Left lung (tissue), 14 donors: ENCODE measurements at places on chromosomes 3 and 15. TPM values are rescaled to one million over a fixed set of nuclear protein-coding genes. Genes with fewer than 3 reads are reported as not detected.
A peak's percentile ranks its signal among the peaks of the same experiment; 100 is the strongest.

FBLN2 gene
- total RNA-seq: 96.6 TPM

GOLGA8M gene
- total RNA-seq: 1.5 TPM

UROC1 gene
- not detected for total RNA-seq

TLR9 gene
- 1.5 TPM for total RNA-seq

FOXL2NB gene
- total RNA-seq: not detected

AGBL1 gene
- 0.32 TPM for total RNA-seq

BHLHE40 gene
- total RNA-seq: 97.5 TPM

LRRC34 gene
- total RNA-seq: 2.4 TPM

ATP13A5 gene
- 1.1 TPM for total RNA-seq

NR2F2 gene
- 76.0 TPM for total RNA-seq

DNAH12 gene
- total RNA-seq: 4.9 TPM

ZNF501 gene
- total RNA-seq: 5.3 TPM

TEX55 gene
- not detected for total RNA-seq

- DNase-seq: no peak
Observed at GRCh38 chr3:140756240-140757016, 78.6 kb downstream of the TRIM42 start.

GRCh38 chr15:99257107-99257750 is 5.9 kb downstream of the LRRC28 start:
- no peak for DNase-seq

GRCh38 chr3:134590766-134591165 is 60.1 kb downstream of the KY start:
- DNase-seq: no peak

- DNase-seq: no peak
Observed at GRCh38 chr15:74826921-74827320, 494 bp downstream of the CPLX3 start.

GRCh38 chr3:52153389-52154096 is 680 bp downstream of the POC1A start:
- DNase-seq: peak; percentile 75

DNA sequence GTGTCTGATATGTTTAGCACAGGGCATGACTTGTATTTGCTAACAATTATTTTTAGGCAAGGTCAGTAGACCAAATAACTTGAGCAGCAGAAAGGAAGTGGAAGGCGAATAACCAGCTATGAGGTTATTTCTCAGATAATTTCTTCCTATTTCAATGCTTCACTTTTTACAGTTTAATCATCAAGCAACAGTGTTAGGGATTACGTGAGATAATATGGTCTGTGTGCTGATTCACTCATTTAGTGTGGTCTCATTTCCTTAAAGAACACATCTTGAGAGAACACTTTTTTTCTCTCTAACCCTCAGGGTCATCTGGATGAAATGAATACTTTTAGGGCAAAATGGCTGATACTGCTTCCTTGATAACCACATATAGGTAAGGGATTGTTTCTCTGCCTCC is 126.0 kb upstream of the CCNL1 start:
- DNase-seq: no peak

GRCh38 chr15:71712182-71712581 is 98.2 kb upstream of the NR2E3 start:
- DNase-seq: no peak

DNA sequence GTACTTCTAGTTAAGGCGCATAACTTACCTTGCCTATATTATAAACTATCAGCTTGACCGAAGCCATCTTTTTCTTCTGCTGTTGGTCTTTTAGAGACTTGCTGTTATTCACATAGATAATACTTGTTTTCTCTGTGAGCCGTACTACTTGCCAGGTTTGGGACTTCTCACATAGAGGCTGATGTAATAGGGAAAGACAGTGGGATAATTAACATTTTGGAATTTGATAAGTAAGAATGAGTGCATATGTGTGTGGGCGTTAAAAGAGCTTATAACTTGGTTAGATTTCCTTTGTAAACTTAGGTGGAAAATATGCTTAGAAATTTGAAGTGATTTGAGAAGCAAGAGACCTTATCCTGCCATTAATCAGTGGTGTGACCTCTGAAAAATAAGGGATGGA is 47.8 kb downstream of the FNDC3B start:
- no peak for DNase-seq

DNA sequence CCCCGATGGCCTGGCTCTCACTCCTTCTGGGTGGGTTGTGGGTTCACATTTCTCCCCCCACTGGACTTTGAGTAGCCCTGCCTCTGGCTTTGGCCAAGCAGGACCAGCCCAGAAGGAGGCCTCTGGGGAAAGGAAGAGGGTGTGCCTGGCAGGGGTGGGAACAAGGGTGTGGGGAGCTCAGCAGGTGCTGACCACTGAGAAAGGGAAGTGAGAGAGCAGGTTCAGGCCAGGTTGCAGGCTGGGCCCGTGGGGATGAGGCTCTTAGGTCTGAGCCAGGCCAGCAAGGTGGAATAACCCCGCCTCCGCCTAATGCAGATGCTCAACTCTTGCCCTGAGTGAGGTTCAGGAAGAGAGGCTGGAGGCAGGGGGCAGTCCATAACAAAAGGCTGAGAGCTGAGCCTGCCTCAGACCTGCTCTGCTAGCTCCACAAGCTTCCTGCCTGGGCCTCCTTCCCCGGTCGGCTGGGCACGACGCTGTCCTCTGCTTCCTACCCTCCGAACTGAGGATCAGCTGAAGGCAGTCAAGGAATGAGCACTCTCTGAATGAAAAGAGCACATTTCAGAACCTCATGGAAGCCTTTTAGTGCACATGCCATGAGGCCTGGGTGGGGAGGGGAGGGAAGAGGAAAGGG is 82.7 kb downstream of the TLE3 start:
- no peak for DNase-seq

- DNase-seq: no peak
Observed at GRCh38 chr15:32857732-32858131, 139.9 kb downstream of the GREM1 start.

- DNase-seq: no peak
Observed at GRCh38 chr3:178603735-178604134, 67.5 kb downstream of the KCNMB2 start.

- no peak for DNase-seq
Observed at GRCh38 chr15:39199076-39199475, 381.8 kb upstream of the THBS1 start.

GRCh38 chr15:74389241-74390048 is 22.0 kb upstream of the CYP11A1 start:
- DNase-seq: peak; percentile 64

DNA sequence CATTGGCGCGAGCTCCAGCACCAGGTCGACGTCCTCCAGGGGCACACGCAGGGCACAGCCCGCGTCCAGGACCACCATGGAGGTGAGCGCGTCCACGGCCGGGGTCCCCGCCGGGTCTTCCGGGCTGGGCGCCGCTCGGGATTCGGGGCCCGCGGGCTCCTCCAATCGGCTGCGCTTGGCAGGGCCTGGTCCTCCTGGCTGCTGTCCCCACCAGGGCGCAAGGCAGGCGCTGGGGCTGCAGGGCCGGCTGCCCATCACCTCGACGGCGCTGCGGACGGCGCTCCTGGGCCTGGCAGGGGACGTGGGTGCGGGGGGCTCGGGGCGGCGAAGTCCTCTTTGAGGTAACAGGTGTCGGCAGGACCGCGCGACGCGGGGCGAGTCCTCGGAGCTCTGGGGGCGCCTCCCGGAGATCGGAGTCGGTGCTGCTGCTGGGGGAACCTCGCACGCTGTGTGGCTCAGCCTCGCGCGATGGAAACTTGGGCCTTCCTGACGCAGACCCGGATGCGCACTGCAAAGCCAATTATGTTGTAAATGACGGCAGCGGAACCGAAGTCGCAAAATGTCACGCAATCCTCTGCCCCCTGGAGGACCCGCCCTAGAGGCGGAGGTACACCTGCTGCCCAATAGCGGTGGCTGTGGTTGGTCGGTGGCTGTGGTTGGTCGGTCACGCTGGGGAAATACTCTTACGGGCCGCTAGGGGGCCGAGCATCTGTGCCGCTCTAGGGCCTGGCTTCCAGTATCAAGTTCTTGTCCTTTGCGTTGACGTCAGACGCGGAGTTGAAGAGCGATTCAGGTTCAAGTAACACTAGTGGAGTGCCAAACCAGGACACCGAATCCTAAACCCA is at the start of gene PRR23C:
Gene PRR23C (minus strand): TSS at position 527 of the 845 bp plus-strand sequence. CDS start 272 bp downstream, at position 255.
- DNase-seq: no peak

DNA sequence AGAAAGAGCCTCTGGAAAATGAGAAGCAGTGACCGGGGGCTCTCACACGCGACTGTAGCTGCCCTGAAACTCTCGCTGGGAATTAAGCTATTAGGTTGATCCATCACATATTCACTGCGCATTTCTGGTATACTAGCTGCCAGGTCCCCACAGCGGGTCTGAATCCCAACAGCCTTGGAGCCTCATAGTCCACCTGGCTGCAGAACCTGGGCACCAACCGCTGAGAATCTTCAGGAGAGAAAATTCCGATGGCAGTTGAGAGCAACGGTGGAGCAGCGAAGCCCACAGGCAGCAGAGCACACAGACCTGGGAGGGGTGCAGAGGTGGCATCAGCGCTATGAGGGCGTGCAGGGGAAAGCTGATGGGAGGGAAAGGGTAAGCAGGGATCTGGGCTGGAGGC is 75.1 kb downstream of the FAM174B start:
- DNase-seq: no peak

DNA sequence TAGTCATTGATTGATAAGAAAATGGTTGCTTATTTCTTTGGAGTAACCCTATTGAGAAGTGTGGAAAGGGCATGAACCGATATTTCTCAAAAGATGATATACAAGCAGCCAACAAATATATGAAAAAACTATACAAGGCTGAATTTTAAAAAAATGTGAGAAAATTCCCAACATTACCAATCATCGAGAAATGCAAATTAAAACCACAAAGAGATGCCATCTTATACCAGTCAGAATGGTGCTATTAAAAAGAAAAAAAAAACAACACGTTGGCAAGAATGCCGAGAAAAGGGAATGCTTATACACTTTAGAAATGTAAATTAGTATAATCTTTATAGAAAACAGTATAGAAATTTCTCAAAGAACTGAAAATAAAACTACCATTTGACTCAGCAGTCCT is 77.7 kb upstream of the ROBO1 start:
- DNase-seq: no peak

GRCh38 chr3:79514069-79514468 is 253.7 kb downstream of the ROBO1 start:
- DNase-seq: no peak

GRCh38 chr3:4856986-4857385 is 122.3 kb upstream of the BHLHE40 start:
- no peak for DNase-seq

GRCh38 chr3:172746475-172746874 is 4.1 kb upstream of the ECT2 start:
- no peak for DNase-seq

- no peak for DNase-seq
Observed at GRCh38 chr3:179373938-179374337, 26.4 kb downstream of the MFN1 start.
